Stimulated activated CD4-positive, alpha-beta T cell treated with anti-CD3 and anti-CD28 coated beads, Interleukin-1b, Interleukin-23, amount 100 ng/mL, for 4 hours (primary cell): ENCODE measurements at places on chromosomes 5 and 9.

DNA sequence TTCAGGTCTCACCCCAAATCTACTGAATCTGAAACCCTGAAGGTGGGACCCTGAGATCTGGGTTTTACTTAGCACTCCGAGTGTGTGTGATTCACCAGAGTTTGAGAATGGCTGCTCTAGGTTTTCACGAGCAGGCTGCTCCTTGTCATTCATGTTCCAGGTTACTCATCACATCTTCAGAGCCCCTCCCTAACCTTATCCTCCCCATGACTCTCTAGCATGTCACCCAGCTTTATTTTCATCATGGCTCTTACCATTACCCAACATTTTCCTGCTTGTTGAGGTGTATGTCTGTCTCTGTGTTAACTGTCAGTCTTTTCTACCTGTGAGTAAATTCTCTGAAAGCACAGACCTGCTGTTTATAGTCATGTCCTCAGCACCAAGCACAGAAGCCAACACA lies 319.2 kb downstream of the NSG2 start:
- no peak for DNase-seq

DNA sequence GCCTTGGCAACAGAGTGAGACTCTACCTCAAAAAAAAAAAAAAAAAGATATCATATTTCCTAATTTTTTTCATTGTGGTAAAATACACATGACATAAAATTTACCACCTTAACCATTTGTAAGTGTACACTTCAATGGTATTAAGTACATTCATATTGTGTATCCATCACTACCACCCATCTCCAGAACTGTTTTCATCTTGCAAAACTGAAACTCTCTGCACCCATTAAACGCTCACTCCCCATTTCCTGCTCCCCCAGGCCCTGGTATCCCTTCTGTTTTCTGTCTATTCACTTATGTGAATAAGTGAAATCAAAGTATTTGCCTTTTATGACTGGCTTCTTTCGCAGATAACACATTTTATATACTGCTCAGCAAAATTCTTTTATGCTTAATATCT lies 12.8 kb downstream of the LRRC8A start:
- no peak for DNase-seq

DNA sequence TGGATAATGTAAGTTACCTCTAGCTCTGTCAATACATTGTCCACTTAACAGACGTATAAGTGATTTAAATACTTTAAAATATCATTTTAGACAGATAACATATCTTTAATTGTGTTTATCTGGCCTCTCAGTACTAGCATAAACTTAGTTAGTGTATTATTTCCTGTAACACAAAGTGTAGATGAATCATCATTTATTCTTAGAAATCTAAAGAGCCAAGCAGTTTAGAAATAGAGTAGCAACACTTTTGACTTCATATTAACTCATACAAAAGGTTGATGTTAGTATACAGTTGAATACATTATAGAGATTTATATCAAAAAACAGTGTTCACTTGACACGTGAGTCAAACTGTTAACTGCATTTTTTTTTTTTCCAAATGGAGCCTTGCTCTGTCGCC lies 18.0 kb downstream of the NCBP1 start:
- DNase-seq, result no peak

GRCh38 chr5:8340261-8340660 lies 471.3 kb downstream of the MTRR start:
- DNase-seq, result no peak

GRCh38 chr9:135260221-135261180 lies 173.0 kb downstream of the OLFM1 start:
- no peak for DNase-seq

DNA sequence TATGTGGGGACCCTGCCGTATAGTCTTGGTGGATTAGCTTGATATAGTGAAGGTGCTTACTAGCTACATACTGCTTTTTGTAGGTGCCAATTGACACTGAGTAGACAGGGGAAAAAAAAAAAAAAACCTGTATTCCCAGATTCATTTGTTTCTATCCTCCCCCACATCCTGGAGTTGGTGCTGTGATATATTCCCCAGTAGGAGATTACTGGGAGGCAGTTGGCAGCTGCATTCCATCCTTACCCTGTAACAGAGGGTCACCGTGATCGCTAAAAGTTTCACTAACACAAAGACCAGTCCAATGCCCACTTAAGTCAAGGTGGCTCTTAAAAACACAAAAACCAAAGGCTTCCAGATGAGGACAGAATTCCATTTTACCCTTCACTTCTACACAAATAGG lies 27.4 kb upstream of the TOMM5 start:
- no peak for DNase-seq

DNA sequence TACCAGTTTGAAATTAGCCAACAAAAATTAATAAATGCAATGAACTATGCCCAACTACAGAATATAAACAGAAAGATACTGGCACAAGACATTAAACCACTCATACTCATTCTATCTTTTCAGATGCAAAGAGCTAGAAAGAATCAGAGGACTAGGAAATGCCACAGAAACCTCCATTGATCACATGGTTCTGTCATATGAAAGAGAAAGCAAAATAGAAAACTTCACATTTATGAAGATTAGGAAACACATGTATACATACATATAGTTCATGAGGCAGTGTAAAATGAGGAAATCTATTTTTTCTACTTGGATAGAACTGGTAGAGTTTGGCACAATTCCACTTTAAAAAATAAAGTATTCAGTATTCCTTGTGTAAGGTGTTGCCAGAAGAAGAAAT lies 275.1 kb upstream of the PTGER4 start:
- no peak for DNase-seq

- no peak for DNase-seq
Observed at GRCh38 chr9:101274971-101275768, 109.6 kb downstream of the BAAT start.

- DNase-seq, result no peak
Observed at GRCh38 chr5:121399879-121400278, 451.8 kb upstream of the FTMT start.

DNA sequence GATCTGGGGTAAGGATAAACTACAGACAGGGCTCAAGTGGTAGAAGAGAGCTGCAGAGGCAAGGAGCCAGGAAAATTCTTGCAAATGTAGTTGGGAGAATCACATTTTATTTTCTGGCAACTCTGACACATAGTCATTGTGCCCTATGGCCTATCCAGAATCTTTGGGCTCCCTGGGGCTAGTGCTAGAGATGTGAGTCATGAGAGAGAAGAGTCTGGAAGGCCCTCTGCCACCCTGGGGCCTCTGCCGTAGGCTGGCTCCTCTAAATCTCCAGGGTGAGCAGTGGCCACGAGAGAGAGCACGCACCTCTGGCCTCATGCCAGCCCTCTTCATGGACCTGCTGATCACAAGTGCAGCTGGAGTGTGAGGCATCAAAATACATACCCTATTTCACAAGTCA lies 74.3 kb upstream of the SSBP2 start:
- DNase-seq, result no peak

- DNase-seq, result no peak
Observed at GRCh38 chr9:95311961-95312360, 5.5 kb downstream of the FANCC start.

DNA sequence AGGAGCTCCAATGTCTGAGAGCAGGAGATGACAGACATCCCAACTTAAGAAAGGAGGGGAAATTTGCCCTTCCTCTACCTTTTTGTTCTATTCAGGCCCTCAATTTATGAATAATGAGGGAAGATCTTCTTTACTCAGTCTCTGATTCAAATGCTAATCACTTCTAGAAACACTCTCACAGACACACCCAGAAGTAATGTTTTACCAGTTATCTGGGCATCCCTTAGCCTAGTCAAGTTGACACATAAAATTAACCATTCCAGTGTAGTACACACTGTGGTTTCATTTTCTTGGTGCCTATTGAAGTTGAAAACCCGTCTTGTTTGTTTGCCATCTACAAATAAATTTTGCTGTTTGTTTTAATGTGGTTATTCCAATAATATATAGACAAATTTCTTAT lies 167.6 kb downstream of the PCSK1 start:
- no peak for DNase-seq

GRCh38 chr5:120882038-120882775 lies 418.1 kb downstream of the PRR16 start:
- no peak for DNase-seq

DNA sequence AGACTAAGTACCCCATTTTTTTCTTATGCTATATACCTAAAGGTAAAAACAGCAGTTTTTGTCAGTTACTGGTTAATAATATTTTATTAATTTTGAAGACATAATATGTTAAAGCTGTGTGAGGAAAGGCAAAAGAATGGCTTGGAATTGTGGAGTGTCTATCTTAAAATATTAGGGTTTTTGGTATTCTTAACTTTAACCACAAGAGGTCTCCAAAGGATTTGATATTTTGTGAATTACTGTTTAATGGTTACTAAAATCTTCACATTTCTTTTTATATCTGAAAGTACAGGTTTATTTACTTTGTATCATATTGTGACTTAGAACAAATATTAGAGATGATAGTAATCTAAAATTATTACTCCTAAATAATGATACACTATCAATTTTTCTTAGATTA lies 32.0 kb upstream of the DHFR start:
- no peak for DNase-seq

- DNase-seq, result no peak
Observed at GRCh38 chr9:93659044-93659836, 82.9 kb downstream of the PHF2 start.

- DNase-seq, result no peak
Observed at GRCh38 chr9:99368341-99369326, 146.6 kb downstream of the SEC61B start.

DNA sequence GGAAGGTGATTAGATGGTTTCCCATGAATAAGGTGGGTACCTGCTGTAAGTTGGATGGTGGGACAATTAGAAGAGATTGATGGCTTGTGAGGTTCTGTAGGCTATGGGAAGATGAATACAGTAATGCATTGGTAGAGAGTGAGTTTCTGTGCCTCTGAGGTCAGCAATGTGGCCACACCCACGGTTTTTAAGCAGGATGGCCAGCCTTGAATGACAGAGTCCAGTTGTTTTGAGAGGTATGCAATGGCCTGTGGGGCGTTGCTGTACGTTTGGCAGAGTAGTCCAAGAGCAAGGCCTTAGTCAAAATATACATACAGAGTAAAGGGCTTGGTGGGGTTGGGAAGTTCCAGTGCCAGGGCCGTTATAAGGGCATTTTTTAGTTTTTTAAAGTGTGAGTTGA lies 235.6 kb upstream of the C9orf72 start:
- no peak for DNase-seq

- DNase-seq, result no peak
Observed at GRCh38 chr9:107710953-107711352, 221.4 kb upstream of the KLF4 start.

DNA sequence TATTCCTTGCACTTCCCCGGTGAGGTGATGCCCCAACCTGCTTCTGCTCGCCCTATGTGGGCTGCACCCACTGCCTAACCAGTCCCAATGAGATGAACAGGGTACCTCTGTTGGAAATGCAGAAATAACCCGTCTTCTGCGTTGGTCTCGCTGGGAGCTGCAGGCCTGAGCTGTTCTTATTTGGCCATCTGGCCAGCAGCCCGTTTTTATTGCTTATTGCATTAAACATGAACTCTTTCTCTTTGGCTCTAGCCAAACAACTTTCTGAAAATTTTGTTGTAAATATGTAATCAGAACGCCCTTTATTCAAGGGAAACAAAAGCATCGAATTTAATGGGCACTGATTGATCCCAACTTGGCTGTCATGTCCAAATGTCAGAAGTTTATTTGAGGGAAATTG lies 124.7 kb upstream of the FTMT start:
- no peak for DNase-seq

DNA sequence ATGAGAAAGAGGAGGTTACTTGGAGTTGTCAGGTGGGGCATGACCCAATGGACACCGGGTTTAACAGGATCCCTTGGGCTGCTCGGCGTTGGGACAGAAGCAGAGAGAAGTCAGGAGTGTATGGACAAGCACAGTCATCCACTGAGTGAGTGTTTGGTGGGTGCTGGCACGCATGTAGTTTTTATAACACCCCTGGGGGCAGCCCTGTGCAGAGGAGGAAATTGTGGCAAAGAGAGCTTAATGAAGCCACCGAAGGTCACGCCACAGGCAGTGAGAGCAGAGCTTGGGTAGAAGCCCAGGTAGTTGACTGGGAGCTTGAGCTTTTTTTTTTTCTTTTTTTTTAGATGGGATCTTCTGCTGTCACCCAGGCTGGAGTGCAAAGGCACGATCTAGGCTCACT lies 43.2 kb upstream of the IER5L start:
- no peak for DNase-seq

DNA sequence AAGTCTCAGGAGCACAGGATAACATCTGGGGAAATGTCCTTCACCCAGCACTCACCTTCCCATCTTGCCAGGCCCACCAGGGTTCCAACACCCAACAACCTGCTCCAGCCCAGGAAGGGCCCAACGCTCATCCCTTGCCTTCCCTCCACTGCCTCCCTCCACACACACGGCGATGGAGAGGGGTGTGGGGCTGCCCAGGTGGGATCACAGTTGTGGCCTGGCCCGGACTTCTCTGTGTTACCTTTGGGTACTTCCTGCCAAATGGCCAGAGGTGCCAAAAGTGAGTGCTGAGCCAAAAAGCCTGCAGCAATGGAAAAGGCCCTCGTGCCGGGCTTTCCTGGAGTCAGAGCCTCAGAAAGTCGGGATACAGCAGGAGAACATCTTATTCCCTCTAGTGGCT lies 15.6 kb upstream of the TDRD7 start:
- no peak for DNase-seq
